Activated T-helper 17 cell treated with anti-CD3 and anti-CD28 coated beads, Interleukin-2, amount 50 U/mL, for 72 hours (primary cell): ENCODE measurements at places on chromosomes 3 and 15.
A peak's percentile ranks its signal among the peaks of the same experiment; 100 is the strongest.

- no peak for ATAC-seq
Observed at GRCh38 chr15:43509660-43510199, 7.7 kb upstream of the MAP1A start.

- ATAC-seq, result peak; percentile 19
Observed at GRCh38 chr3:42036483-42036823, 54.7 kb upstream of the TRAK1 start.

GRCh38 chr3:126111566-126112475 is 27.9 kb upstream of the SLC41A3 start:
- ATAC-seq, result no peak

- ATAC-seq, result peak; percentile 4
Observed at GRCh38 chr3:180911876-180912303, 580 bp upstream of the FXR1 start.

DNA sequence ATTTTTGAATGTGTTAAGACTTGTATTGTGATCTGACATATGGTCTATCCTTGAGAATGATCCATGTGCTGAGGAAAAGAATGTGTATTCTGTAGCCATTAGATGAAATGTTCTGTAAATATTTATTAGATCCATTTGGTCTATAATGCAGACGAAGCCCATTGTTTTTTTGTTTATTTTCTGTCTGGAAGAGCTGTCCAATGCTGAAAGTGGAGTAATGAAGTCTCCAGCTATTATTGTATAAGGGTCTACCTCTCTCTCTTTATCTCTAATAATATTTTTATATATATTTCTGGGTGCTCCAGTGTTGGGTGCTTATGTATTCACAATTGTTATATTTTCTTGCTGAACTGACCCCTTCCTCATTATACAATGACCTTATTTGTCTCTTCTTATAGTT is 250.6 kb upstream of the GADL1 start:
- no peak for ATAC-seq
